ENCODE measurements at places on chromosomes 2 and 18.

GRCh38 chr2:55051026-55051866 is 995 bp upstream of the RTN4 start:
- DNase-seq = no peak

GRCh38 chr2:65638443-65638842 is 206.0 kb upstream of the SPRED2 start:
- DNase-seq = no peak

GRCh38 chr18:58671632-58672564 is 633 bp downstream of the MALT1 start:
- DNase-seq = peak; percentile 20

DNA sequence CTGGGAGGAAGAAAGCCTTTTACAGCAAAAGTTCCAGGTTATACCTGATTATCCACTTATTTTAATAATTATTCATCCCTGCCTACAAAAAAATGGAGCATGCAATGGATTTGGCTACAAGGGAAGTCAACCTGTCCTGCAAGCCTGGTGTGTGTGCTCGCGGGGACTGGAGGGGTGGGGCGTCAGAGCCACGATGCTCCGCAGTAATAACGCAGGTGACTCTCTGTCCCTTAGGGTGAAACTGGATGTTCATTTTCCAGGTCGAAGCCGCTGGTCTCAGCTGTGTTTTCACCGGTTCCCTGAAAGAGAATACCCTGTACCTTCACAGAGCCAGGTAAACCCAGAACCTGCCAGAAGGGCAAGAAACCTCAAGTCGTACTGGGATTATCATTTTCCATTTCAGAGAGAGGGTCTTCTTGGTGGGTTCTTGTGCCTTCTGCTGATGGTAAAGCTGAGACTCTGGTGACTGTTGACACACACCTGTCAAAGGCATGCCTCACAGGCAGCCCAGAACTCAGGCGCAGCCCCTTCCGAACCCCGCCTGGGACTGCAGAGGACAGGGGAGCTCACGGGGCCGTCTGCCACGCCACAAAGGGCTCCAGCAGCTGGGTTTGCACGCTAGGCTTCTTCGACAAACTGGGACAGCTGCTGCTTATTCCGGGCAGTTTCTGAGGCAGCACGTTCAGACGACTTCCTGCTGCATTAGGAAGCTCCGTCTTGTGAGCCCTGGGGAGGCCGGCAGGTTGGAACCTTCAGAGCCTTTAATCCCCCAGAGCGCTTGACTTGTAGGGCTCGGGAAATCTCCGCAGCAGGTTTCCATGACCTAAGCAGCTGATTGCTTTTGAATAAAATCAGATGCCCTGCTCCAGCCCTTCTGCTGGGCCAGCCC is 58.6 kb downstream of the KCNG2 start:
- no peak for DNase-seq

- no peak for DNase-seq
These were observed 46.6 kb downstream of the BCL2L11 start for GRCh38 chr2:111167076-111167862.

GRCh38 chr2:36569267-36569856 is 28.6 kb downstream of the FEZ2 start:
- DNase-seq = no peak

- DNase-seq = no peak
These were observed 196.4 kb upstream of the PXDN start for GRCh38 chr2:1940679-1941078.

DNA sequence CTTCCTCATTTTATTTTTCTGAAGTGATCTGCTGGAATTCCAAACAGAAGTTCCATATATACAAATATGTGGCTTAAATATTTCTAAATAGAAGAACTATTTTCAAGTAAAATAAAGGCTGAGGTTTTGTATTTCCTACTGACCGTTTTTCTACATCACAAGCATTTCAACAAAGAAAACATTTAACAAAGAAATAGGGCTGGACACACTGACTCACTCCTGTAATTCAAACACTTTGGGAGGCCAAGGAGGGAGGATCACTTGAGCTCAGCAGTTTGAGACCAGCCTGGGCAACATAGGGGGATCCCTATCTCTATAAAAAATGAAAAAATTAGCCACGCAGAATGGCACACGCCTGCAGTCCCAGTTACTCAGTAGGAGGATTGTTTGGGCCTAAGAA is 44.6 kb downstream of the TANK start:
- no peak for DNase-seq

DNA sequence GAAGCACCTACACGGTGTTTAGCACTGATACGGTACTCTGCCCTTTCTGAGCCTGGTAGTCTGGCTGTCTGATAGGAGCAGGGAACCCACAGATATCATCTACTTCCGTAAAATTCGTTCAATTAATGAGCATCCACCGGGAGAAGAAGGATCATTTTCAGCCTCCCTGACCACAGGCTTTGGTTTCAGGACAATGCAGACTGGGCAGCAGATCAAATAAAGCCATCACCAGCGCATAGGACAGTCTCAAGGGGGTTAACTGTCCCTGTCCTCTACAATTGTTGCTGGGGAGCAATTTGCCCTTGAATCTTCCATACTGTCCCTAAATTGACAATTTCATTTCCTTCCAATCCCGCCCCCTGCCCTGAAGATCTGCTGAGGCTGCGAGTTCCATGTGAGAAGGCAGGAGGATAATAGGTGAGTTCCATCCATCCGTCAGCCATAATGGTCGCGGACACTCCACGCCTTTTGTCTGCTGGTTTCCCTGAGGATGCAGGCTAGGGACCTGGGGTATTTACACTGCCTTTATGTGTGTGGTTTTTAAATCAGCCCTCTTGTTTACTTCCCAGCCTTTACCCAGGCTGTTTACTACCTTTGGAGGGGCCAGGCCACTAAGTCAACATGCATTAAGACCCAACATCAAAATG is 110.0 kb downstream of the MYCN start:
- DNase-seq = no peak

GRCh38 chr18:78073275-78073674 is 823.6 kb downstream of the GALR1 start:
- DNase-seq = peak; percentile 48

- DNase-seq = no peak
These were observed 2.4 kb downstream of the CYP27C1 start for GRCh38 chr2:127217470-127218325.

DNA sequence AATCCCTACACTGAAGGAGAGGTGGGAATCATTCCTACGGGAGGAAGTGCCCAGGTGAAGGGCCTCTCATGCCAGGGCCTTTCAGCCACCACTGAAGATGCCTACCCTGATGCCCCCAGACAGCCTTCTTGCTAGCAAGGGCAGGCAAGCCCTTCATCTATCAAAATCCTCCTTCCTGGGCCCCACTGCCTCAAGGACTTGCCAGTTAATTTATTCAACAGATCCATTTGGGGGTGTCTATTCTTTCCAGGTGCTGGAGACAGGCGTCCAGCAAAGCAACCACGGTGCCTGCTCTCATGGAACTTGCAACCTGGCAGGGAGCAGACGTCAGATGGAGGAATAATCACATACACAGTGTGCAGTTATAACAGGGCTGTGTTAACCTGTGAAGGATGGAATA is 95.5 kb downstream of the GYPC start:
- DNase-seq = no peak

GRCh38 chr18:48940854-48941611 is 9.7 kb downstream of the SMAD7 start:
- no peak for DNase-seq

DNA sequence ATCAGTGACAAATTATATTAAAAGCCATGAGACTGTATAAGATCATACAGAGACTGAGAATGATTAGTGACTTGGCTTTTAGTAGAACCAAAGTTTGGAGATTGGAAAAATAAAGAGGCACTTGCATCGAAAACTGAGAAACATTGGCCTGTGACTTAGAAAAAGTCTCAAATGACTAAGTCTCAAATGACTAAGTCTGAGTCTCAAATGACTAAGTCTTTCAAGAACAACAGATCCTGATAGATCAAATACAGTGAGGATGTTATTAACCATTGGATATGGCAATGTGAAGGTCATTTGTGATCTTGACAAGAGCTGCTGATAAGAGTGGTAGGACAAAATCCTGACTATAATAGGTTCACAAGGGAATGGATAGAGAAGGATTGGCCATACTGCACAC is 135.5 kb upstream of the FANCL start:
- no peak for DNase-seq

GRCh38 chr2:182906454-182906853 is 40.0 kb upstream of the FRZB start:
- no peak for DNase-seq

Data from hippocampal formation (tissue), 2 donors.